ENCODE measurements at places on chromosomes 6 and 20.

DNA sequence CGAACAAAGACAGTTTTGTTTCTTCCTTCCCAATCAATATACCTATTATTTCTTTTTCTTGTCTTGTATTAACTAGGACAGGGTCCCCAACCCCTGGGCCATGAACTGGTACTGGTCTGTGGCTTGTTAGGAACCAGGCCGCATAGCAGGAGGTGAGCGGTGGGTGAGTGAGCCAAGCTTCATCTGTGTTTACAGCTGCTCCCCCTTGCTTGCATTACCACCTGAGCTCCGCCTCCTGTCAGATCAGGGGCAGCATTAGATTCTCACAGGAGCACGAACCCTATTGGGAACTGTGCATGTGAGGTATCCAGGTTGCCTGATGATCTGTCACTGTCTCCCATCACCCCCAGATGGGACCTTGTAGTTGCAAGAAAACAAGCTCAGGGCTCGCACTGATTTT lies 151.9 kb downstream of the CDKAL1 start:
- no peak for DNase-seq

GRCh38 chr6:40738551-40739193 lies 151.5 kb upstream of the LRFN2 start:
- no peak for DNase-seq

DNA sequence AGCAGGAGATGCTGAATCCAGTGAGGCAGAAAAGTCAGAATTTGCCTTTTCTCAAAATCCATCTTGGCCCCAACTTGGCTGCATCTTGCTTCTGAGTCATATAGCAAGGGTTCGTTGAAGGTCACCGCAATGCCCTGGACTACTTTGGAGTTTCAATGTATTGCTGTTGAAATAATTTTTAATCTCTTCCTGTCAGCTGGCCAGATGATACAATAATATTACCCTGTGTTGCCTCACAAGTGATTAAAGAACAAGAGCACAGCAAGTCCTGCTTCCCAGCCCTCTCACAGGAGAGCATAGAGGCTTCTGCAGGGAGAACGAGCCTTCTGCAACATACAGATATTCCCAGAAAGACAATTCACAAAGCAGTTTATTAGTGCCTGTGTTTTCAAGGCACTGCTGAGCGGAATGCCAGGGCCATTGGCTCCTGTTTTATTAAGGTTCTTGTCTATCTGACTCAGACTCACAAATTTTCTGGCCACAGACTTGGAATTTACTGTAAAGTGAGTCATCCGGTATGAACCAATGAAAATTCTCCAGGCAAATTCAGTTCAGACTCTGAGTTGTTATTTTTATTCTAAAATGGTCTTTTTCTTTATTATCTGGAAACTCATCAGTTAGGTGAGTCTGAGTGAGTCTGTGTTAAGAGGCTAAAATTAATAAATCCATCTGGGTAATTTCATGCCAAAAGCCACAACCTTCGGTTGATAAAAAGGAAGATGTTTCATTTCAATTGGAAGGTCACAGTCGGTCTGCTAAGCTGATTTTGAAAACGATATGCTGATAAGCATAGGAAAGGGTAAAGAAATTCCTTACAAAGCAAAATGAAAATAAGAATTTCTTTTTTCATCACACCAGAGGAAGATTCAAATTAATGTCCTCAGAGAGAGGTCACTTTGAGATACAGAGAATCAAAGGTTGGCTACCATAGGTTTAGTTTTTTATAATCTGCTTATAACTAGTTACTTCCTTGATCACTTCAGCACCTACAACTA lies 289.4 kb upstream of the STXBP5 start:
- no peak for DNase-seq

GRCh38 chr20:62614961-62615680 lies 27.2 kb upstream of the SLCO4A1 start:
- no peak for DNase-seq

GRCh38 chr6:28980137-28980851 lies 24.8 kb downstream of the ZNF311 start:
- peak; percentile 28 for DNase-seq

DNA sequence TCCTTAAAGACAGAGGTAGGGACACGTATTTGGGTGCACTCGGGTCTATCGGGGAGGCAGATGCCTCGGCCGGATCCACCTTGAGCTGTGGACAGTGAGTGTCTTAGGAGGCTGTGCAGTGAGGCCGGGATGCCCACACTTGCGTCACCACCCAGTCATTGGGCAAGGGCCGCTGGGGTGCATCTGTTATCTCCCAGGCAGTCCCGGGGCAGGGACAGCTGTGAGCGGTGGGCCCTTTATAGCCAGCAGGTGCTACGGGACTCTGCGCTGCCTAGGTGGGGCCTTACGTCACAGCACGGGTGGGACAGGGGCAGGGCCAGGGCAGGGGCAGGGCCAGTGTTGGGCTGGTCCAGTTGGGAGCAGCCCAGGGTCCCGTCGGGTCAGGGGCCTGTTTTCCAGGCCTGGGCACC lies 689 bp upstream of the COL20A1 start:
- DNase-seq, result no peak

- no peak for DNase-seq
Observed at GRCh38 chr6:85050149-85050548, 285.8 kb upstream of the TBX18 start.

GRCh38 chr6:6686748-6687601 lies 98.5 kb downstream of the LY86 start:
- peak; percentile 95 for DNase-seq

- no peak for DNase-seq
Observed at GRCh38 chr6:5556011-5556410, 294.7 kb downstream of the FARS2 start.

DNA sequence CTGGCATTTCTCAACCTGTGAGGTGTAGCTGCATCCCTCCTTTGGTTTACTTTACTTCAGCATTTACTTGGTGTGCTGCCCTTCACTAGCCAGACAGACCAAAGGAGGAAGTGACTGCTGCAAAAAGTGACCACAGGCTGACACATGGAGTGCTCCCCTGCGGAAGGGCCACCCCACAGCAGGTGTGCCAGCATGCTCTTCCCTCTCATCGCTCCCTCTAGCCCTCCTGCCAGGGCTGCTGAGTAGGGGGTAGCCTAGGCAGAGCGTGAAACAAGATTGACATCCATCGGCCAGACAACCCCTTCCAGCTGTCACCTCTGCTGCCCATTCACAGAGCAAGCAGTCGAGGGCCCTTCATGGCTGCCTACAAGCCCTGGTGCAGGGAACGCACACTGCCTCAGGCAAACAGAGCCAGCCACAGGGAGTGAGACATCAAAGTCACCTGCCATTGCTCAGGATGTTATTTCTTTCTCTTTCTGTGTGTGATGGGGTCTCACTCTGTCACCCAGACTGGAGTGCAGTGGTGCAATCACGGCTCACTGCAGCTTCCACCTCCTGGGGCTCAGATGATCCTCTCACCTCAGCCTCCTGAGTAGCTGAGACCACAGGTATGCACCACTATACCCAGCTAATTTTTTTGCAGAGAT lies 102.0 kb upstream of the RPS6KA2 start:
- no peak for DNase-seq

DNA sequence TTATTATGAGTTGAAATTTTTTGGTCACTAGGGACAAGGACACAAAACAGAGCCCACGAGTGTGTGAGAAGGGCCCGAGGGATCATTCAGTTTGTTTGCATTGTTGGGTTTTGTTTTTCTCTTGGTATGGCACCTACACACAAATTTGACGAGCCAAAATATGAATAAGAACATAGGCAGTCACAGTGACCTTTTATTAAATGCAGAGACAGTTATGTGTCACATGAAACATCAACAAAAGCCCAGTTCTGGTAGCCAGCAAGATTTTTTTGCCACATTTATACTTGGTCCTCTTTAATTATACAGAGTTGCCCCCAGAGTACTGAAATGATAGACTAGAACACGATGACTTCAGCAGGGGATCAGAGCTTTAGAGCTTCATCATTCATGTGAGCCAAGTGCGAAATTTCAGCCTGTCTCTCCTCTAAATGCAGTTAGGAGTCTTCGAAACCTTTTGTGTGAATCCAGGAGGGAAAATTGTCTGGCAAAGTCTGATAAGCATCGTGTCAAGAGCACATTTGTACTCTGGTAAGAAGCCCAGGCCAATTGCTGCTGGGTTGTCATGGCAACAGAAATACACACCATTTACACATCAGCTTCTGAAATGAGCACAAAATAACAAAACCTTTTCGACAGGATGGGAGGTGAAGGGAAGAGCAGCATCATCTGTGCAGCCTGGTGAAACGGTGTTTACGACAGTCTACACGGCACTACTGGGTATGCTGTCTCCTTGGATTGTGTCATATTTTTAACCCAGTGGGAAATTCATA lies 79.2 kb upstream of the RIPOR2 start:
- DNase-seq, result no peak

- DNase-seq, result no peak
Observed at GRCh38 chr6:47402081-47402480, 75.5 kb upstream of the CD2AP start.

GRCh38 chr6:121479486-121480098 lies 44.1 kb downstream of the GJA1 start:
- DNase-seq, result no peak

DNA sequence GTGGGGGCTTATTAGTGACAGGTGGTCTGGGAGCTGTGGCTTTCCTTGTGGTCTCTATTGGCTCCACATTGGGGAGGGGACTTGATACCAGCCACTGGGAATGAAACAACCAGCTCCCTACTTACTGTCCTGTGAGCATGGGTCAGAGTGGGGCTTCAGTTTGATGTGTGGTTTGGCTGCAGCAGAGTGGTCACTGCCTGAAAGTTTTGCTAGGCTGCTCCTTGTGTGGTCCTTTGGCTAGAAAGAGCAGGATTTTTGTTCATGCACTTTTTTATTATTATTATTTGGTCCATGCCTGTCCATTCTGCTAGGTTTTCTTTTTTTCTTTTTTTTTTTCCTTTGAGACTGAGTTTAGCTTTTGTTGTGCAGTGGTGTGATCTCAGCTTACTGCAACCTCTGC lies 7.5 kb upstream of the TMEM14B start:
- DNase-seq, result no peak

GRCh38 chr6:135087803-135088202 lies 33.2 kb upstream of the HBS1L start:
- no peak for DNase-seq

GRCh38 chr6:150930841-150931240 lies 65.3 kb downstream of the MTHFD1L start:
- no peak for DNase-seq

DNA sequence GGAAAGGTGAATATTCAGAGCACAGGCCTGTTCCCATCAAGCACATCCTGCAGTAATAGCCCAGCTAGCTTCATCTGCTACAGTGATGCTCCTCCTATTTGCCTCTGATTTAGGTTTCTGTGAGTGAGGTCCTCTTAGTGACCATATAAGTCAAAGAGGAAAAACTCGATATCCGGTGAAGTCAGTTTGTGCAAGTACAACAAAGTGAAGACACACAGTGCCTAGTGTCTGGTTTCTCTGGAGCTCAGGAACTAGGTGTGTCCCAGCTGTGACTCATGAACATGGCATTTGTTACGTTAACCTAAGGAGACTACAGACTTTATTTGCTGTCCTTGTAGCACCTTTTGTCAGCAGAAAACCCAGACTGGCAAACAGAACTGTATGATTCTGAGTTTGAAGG lies 33.9 kb downstream of the EDN1 start:
- no peak for DNase-seq

DNA sequence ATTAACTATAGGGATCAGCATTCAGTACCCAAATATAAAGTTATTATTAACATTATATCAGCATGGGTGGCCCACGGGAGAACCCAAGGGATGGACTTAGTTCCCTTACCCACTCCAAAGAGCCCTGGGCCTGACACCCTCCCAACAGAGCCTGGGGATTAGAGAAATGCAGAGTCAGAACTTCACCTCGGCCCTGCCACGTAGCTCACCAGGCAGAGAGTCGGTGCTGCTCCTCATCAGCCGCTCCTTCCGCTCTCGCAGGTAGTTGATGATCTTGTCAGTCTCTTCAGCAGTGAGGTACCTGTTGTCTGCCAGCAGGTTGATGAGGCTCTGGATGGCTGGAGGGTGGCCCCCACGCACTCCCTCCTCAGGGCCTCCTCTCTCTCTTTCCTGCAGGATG lies 26.6 kb downstream of the NCOA5 start:
- DNase-seq, result no peak

DNA sequence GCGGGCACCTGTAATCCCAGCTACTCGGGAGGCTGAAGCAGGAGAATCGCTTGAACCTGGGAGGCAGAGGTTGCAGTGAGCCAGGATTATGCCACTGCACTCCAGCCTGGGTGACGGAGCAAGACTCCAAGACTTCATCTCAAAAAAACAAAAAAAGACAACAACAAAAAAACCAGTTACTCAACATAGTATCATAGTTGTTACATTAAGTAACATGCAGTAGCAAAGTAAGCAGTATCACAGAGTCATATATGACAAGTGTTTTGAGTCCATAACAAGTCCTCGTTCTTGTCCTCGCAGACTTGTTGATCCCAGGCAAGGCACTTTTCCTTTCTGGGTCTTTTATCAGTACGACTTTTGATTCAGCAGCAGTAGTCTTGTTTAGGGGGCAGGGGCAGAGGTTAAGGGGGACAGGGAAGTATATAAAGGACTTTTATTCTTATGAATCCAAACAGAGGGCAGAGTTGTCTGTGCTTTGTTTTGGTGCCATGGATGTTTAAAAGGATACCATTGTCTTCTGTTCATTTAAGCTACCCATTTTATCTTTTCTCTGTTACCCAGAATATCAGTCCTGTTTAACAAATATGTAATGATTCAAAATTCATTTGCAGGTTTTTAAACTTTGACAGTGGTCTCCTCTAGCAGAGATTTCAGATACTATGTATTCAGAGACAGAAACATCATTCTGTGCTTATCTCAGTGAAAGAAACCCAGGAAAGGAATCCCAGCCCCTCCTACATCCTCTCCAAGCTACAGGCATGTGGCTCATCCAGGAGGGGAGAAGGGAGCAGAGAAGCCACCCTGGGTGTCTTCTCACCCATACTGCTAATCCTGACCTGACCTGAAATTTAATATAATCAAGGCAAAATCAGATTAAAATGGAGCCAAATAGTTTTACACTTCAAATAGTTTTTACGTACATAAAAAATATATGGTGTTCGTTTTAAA lies 137.9 kb upstream of the EDN1 start:
- no peak for DNase-seq

- DNase-seq, result no peak
Observed at GRCh38 chr6:17710331-17710730, 3.6 kb upstream of the NUP153 start.

DNA sequence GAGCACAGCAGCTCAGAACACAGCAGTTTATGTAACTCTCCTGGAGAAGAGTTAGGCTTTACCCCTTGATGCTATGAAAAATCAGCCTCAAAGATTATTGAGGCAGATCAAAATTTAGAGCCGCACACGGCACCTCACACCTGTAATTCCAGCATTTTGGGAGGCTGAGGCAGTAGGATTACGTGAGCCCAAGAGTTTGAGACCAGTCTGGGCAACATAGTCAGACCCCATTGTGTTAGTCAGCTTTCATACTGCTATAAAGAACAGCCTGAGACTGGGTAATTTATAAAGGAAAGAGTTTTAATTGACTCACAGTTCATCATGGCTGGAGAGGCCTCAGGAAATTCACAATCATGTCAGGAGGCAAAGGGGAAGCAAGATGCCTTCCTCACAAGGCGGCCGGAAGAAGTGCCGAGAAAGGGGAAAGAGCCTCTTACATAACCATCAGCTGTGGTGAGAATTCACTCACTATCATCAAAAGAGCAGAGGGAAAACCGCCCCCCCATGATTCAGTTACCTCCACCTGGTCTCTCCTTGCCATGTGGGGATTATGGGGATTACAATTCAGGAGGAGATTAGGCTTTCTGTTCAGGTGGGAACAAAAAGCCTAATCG lies 87.7 kb downstream of the SGK1 start:
- no peak for DNase-seq

GRCh38 chr20:32780749-32781655 lies 18.8 kb downstream of the DNMT3B start:
- no peak for DNase-seq

Data from left ventricle myocardium superior (tissue), 1 donor.